ENCODE measurements at places on chromosomes 16 and 17.

- DNase-seq: peak; percentile 27
Observed at GRCh38 chr17:50280801-50281441, 6.7 kb downstream of the TMEM92 start.

DNA sequence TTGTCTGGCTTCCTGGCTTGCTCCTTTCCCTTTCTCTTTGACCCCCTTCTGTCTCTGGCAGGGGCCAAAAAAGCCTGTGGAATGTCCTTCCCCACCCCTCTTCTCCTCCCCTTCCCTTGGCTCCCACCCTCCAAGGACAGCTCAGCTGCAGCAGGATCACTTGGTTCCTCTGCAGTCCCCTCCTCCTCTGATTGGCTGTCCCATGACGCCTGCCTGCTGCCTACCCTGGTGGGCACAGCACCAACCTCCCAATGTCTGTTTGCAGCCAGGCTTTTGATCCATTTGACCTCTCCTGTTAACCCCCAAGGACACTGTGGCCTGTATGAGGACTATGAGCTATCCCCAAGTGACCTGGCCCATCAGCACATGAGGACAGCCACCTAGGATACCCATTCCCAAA, 14.8 kb upstream of the MTMR4 start:
- no peak for DNase-seq

DNA sequence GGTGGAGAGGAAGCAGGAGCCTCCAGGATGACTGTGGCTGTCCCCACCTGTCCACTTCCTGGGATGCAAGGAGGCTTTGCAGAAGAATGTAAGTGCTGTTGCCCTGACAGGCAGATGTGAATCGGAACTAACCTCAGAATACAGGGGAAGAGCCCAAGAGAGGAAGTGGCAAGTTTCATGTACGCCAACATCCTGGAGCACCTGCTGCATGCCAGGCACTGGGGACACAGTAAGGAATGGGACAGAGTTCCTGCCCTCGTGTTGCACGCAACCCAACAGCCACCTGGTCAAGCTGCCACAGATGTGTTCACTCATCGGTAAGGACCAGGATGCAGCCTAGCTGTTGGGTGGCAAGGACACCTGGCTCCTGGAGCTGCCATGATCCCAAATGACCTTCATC, 98.6 kb upstream of the RPL38 start:
- DNase-seq: no peak

DNA sequence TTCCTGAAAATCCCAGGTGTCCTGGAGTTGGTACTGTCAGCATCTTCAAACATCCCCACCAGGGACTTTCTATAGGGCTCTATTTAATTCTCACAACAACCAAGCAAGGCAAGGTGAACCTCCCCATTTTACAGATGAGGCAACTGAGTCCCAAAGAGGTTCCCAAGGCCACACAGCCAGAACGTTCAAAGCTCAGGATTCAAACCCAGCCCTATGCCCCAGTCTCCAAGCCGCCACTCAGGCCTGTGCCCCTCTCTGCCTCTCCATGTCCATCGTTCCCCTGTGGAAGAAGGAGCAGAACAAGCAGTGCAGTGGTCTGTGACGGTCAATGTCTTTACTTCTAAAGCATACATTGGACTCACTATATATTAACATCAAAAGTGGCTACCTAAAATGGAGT, 6.1 kb downstream of the ZNF319 start:
- no peak for DNase-seq

- DNase-seq: no peak
Observed at GRCh38 chr16:709566-710499, 4.2 kb upstream of the FBXL16 start.

DNA sequence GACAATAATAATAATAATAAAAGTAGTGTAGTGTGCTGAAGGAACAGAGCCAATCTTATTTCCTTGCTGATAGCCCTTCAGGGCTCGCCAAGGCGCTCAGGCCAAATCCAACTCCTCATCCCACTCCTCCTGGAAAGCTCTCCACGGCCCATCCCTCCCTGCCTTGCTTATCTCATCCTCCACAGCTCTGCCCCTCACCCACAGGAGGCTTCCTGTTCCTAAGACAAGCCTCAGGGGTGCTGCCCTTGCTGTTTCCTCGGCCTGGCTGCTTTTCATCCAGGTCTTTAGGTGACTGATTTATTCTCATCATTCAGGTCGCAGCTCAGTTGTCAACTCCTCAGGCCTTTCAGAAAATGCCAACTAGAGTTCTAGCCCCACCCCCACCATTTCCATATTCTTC, 11.2 kb downstream of the GTF3C1 start:
- no peak for DNase-seq

DNA sequence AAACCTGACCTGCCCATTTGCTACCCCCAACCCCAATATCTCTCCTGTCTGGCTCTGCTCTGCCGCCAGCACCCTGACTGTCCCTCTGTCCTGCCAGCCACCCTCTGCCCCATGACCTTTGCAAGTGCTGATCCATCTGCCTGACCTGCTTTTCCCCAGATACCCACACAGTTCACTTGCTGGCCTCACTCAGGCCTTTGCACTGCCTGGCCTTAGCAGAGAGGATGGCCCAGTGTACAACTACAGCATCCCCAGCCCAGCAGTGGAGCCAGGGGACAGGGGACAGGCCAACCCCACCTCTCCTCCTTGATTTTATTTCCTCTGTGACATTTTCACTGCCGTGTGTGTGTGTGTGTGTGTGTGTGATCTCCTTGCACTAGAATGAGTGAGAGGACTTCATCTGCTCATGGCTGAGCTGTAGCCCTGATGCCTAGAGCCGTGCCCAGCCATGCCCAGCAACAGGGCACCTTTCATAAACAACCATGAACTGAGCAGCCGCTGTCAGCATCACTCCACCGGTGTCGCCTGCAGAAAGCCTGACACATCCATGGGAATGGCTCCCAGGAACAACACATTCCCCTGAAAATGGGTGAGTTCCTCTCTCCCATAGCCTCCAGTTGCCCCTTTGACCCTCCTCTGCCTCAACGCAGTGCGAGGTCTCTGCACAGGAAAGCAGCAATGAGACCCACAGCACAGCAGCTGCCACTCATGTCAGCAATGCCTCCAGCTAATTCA, 36.0 kb upstream of the RBFOX3 start:
- DNase-seq: no peak

DNA sequence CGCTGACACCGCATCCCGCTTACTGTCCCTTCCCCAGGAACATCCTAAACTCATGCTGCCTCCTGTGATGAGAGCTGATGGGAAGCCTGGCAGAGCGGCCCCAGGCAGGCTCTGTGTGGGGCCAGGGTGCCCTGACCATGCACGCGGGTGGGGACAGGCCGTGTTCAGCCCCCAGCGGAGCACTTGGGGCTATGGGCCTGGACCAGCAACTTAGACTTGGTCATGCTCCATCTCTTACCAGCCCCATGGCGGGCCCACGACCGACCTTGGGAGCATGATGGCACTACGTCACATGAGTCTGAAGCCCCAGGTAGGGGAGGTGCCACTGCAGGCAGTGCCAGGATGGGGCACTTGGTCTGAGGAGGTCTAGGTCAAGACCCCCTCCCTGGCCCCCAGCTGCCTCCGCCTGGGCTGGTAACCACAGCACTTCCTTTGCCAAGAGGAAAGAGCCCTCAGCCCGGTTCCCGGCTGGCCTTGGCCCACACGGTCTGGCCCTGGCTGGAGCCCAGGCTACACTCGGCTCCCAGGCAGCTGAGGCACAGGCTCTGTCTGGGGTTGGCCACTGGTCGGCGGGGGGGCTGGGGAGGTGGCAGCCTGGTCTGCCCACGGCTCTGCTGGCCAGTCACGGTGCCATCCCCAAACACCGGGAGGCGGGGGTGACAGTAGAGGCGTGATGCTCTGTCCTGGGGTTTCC, 25.7 kb downstream of the BAHCC1 start:
- DNase-seq: no peak

- DNase-seq: no peak
Observed at GRCh38 chr17:38564869-38565268, 40.9 kb downstream of the SRCIN1 start.

DNA sequence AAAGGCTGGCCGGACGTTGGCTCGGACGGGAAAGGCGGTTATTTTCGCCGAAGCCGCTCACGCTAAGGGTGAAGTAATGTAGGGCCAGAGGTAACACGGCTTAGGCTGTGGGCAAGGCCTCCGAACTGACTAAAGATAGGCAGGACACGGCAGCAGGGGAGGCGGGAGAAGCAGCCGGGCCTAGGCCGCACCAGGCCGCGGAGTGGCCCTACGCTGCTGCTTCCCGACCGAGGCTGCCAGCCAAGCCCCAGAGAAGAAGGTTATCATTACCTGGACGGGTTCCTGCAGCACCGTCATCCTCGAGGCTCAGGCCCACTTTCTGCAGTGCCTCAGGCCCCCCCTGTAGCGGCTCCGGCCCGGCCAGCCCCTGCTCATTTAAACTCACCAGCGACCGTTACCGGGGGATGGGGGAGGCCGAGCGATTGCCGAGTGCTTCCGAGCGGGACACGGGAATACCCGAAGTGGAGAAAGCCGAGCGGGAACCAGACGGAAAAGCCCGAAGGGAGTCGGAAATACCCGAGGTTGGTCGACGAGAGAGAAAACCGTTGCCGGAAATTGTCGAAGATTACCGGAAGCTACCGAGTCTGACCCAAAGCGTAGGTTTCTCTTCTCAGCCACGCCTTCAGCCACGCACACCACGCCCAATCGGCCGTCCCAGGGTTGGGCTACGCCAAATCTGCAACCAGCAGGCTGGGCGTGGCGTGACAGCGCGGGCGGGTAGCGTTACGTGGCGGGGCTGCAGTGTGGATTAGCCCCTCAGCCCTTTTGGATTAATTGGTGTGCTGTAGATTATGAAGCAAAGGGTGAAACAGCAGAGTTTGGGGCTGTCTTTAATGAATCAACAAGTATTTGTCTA, at the start of gene CDC27:
Gene CDC27, minus strand, starts transcription at position 420 of the 856 bp plus-strand sequence. Its CDS starts 123 bp downstream, at position 297.
- DNase-seq: peak; percentile 98

GRCh38 chr17:39639566-39640458, 2.9 kb downstream of the STARD3 start:
- no peak for DNase-seq

GRCh38 chr17:51185763-51186332, 19.6 kb downstream of the NME2 start:
- no peak for DNase-seq

- DNase-seq: no peak
Observed at GRCh38 chr17:16456742-16457316, 35.2 kb downstream of the LRRC75A start.

DNA sequence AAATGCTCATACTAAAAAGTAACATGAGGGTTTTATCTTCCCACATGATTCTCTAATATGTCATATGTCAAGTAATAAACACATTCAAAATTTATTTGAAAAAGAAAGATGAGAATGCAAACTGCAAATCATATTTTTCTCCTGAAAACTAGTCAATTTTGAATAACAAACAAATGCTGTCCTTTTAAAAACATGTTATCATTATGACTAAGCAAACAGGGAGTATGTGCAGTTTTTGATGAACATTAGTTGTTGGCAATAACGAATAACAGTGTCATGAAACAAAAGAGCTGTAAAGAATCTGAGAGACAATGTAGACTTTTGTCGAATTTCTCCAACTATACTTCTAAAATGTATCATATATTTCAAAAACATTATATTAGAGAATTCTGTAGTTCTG, 34.8 kb downstream of the RPGRIP1L start:
- no peak for DNase-seq

GRCh38 chr16:81181013-81181720, 57.3 kb upstream of the BCO1 start:
- no peak for DNase-seq

GRCh38 chr17:45722161-45722560, 62.0 kb upstream of the CRHR1 start:
- DNase-seq: no peak

GRCh38 chr17:7177191-7177953, 1.8 kb downstream of the ASGR1 start:
- peak; percentile 68 for DNase-seq

DNA sequence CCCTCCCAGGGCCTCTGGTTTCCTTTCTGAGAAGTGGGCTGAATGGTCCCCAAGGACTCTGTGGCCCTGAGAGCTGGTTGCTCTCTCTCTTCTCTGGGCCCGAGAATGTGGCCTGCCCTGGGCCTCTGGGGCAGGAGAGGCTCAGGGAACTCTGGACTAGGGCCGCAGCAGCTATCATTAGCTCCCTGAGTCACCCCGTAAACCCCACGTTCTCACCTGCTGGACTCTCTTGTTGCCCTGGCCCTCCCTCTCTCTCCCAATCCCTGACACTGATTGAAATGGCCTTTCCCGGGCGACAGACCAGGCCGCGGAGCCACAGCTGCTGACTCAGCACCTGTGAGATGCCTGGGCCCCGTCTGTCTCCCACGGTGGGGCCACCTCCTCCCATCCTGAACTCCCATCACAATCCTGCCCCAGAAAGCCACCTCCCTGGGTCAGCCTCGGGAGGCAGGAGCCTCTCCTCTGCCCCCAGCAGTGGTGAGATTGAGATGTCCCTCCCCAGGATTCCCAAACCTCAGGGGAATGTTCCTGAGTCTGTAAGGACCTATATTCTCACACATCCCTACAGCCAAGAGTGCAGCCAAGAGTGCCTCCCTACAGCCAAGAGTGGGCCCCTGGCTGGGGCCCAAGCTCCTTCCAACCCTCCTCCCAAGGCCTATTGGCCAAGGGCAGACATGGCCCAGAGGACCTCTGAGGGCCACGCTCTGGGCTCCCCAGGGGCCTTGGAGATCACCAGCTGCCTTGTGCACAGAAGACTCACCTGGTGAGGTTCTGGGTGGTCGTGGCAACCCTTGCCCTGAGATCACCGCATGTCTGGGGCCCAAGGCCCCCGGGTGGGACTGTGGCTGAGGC, 470 bp downstream of the TRPV3 start:
- DNase-seq: no peak

- peak; percentile 24 for DNase-seq
Observed at GRCh38 chr17:42720996-42721583, 23.8 kb downstream of the EZH1 start.

DNA sequence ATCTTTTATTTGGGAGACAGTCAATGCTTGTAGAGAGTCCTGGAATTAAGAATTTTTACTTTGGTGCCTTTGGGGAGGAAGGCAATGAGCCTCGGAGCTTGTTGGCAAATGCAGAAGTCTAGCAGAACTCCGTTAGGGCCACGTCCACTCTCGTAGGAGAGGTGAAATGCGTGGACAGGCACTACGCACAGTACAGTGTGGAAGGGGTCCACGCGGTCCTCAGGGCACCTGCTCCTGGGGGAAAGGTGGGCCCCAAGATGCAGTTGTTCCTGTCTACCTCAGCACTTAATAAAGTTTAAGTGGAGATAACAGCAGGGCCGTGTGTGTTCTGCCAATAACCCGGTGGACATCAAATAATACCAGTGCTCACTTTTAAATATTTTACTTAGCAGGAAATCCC, 1.8 kb downstream of the RAB11FIP3 start:
- no peak for DNase-seq

DNA sequence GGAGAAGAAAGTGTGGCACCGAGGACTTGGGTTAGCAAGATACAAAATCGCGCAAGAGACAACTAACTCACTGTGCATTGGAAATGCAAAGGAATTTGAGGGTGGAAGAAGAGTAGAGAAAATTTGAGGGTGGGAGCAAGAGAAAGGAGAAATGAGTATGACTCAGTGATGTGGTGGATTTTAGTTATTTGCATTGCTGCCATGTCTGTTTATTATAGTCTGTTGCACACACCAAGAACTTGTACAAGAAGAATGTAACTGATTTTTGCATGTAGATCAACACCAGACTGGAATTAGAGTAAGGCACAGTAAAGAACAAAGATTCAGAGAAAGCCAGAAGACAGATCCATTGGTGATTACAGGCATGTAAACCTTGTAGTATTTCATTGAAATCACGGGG, 71.6 kb upstream of the SMIM36 start:
- DNase-seq: no peak

GRCh38 chr16:78524066-78524595, 424.7 kb downstream of the WWOX start:
- no peak for DNase-seq

GRCh38 chr16:28597692-28598261, 927 bp upstream of the SULT1A2 start:
- no peak for DNase-seq

Measured in CD4-positive, alpha-beta T cell treated with Interleukin-15 for 1 hour (primary cell).